ENCODE measurements at places on chromosomes 12 and 14.
A peak's percentile ranks its signal among the peaks of the same experiment; 100 is the strongest.

DNA sequence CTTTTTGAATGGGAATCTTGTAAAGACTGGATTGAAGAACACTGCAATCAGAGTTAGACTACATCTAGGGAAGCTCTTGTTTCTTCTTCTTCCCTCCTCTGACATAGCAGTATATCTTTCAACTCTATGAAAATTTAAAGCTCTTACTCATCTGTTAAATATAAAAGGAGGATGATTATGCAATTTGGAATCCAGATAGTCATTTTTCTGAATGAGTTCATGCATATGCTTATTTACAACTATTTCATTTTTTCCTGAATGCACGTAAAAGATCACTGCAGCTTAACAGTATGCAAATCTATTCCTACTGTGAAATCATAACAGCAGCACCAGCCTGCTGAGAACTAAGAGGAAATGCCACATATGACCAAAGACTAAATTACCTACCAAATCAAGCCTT lies 133.5 kb upstream of the TMCC3 start:
- no peak for DNase-seq

DNA sequence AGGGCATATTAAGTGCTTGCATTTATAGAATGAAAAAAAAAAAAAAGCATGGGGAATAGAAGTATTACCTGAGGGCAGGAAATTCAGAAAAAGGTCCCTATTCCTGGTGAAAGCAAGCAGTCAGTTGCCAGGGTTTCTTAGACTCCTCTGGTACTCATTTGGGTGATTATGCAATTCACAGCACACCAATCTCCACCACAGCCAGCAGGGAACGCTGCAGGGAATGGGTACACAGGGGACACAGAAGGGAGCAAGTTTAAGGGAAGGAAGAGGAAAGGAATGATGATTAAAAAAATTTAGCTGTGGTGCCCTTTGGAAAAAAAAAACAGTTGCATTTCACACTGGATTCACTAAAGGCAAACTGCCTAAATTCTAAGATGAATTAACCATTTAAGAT lies 14.2 kb downstream of the BLTP3B start:
- no peak for DNase-seq

DNA sequence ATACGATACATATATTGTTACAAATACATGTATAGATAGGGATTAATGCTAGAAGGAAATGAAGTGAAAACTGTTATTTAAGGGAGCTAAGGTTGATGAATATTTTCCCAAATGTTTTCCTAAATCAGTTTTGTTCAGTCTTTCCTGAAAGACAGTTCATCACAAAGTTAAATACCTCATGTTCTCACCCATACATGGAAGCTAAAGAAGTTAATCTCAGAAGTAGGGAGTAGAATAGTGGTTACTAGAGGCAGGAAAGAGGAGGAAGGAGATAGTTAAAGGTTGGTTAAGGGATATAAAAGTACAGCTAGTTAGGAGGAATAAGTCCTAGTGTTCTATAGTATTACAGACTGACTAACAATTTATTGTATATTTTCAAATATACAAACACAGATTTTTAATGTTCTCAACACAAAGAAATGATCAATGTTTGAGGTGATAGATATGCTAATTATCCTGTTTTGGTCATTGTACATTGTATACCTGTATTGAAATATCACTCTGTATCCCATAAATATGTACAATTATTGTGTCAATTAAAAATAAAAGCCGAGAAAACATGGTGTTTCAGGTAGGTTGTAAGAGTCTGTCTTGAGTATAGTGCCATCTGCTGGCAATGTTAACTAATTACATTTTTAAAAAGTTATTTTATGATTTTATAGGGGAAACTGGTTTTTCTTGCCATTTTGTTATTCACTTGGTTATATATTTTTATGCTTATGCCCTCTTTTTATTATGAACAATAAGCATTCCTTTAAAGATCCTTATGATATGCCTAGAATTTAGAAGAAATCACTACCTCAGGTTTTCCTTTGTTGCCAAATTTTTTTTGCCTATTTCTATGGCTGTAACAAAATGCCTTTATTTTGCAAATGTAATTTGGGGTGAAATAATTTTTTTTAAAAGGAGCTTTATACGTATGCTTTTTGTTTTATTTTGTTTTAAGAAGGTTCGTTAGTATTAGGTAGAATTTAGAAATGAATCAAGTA lies 26.9 kb downstream of the ZDHHC17 start:
- no peak for DNase-seq

GRCh38 chr14:89379891-89380820 lies 36.9 kb downstream of the FOXN3 start:
- DNase-seq = no peak

DNA sequence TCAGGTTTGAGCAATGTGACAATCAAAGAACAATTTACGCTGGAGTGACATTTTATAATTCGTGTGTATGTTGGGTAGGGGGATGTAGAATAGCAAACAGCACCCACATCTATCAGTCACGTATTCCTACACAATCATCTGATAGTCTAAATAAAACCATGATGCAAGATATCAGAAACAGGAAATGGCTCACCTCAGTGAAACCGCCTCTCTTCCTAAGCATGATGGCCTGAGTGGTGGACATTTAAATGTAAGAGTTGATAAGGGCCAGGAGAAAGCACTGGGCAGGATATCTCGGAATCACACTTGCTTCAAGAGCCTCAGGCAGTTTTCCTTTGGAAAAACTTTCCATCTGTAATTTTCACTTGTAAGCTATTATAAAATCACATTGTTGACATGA lies 128.2 kb downstream of the GRIP1 start:
- no peak for DNase-seq

DNA sequence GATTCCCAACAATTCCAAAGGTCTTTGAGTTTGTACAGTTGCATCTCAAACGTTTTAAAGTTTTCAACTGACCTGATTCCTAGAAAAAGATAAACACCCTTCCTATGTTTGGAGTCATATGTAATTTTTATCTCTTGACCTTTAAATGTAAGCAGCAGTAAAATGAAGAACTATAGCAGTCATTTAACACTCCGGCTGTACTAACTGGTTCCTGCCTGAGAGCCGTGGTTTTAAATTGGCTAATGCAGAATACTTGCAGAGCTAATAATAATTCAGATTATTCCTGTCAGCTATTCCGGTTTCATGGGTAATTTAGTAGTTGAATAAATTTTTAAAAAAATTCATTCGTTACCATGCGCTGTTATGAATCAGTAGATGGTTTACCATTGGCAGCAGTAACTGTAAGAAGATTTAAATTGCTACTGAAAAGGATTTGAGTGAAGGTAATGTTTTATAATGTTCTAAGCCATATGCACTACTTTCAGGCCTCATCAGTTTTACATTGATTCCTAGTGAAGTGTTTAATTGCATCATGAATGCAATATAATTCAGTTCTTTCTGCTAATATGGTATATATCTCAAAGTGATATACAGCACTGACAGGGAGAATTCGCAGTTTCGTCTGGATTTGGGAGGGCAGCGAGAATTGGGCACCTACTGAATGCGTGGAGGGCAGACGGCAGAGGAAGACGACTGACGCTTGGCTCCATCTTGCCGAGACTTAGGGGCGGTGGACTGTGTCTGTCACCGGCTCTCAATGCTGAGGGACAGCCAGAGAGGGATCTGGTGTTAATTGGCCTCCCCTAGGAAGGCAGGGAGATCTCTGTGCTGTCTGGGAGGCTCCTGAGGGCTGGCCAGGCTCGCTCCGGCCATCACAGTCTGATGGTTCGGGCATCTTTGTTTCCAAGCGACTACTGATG lies 217.7 kb downstream of the PHETA1 start:
- no peak for DNase-seq

GRCh38 chr14:35495278-35495677 lies 38.7 kb upstream of the INSM2 start:
- no peak for DNase-seq

- DNase-seq = no peak
Measured at GRCh38 chr12:101939306-101939705, 61.9 kb downstream of the DRAM1 start.

DNA sequence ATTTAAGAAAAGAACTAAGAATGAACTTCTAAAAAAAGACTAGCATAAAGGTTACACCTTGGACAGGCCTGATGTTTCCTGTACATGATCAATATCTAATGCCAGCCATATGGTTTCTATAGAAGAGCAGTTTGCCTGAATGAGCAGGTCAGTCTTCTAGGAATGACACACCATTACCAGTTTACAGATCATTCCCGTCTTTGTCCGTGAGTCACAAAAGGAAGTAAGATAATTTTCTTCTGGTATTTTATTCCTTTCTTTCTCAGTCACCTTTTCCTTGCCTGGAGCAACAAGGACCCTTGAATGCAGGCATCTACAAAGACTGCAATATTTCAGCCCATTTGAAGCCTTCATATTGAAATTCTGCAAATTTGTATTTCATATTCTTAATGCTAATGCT lies 44.6 kb upstream of the CNTN1 start:
- DNase-seq = no peak

DNA sequence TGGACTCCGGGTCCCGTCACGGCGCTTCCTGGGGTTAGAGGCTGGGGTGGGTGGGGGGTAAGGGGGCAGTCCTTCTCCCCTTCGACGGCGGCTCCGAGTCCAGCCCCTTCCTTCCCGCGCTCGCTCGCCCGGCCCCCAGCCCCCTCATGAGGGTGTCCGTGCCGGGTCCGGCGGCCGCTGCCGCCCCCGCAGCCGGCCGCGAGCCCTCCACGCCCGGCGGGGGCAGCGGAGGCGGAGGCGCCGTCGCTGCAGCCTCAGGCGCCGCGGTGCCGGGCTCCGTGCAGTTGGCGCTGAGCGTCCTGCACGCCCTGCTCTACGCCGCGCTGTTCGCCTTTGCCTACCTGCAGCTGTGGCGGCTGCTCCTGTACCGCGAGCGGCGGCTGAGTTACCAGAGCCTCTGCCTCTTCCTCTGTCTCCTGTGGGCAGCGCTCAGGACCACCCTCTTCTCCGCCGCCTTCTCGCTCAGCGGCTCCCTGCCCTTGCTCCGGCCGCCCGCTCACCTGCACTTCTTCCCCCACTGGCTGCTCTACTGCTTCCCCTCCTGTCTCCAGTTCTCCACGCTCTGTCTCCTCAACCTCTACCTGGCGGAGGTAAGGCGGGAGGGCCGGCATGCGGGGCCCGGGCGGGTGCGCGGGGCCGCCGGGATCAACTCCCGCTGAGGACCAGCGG lies 500 bp downstream of the GPR137C start:
- DNase-seq = peak; percentile 27

DNA sequence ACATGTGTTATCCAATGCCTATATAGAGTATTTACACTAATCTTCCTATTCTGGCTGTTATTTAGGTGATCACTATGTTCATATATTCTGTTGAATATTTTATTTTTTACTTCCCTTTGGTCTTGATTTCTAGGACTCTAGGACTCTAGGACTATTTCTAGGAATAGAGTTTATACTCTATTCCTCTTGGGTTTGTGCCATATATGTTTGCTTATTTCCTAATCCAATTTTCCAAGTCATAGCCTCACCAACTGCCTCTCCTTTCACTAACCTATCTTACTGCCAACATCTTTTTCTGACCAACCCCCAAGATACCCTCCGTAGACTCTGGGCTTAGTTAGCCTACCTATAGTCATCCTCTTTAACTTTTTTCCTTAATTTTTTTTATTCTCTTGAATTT lies 28.5 kb downstream of the ARF6 start:
- no peak for DNase-seq

DNA sequence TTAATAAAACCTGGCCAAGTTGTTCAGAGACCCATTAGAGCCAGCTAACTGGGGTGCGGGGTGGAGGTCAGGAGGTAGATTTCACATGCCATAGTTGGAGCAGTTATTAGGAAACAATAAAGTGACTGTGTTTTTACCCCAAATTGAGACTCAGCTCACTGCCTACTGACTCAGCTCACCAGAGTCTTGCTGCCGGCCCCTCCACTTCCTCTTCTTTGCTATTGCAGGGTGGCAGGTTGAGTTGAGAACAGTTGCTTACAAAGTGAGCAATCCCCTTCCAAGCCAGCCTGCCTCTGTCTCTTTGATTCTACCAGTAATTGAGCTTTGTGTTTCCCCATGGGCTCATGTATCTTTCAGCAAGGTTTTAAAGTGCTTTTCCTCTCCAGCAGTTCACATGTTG lies 12.9 kb downstream of the ST8SIA1 start:
- DNase-seq = no peak

DNA sequence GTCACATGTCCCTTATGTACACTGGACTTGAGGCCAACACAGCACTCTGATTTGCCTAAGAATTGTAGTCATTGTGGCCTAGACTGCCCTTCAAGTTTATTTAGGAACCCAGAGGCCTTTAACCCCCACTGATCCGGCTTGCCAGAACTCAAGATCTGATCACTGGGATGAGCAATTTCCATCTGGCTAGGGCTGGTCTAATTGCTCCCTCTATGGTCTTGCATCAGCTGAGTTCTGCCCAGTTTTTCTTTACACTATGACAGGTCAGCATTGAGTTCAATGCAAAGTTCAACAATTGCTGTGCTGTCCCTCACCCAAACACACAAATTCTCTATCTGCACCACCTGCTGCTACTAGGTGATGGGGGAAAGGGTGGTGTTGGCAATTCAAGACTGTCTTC lies 146.9 kb upstream of the MDGA2 start:
- DNase-seq = no peak

DNA sequence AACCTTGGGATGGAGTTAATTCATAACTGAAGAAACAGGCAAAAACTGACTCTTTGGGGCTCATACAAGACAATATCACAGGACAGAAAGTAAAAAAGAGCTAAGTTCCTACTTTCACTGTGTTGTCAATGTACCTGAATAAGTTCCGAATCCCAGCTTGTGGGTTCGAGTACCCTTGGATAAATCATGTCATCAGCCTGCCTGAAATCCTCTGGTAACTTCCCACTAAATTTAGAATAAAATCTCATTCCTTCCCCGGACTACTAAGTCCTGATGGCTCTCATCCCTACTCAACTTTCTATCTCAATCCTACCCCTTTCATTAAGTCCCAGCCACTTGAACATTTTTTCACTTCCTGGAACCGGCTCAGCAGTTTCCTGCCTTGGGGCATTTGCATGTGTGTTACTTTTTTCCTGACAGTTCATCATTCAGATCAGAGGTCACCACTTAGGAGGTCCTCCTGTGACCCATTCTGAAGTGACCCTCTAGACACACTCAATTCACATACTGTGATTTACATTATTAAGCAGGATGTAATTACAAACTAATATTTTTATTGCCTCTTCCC lies 12.7 kb downstream of the ERP29 start:
- DNase-seq = no peak
